ENCODE measurements at places on chromosomes 6 and 20.
A peak's percentile ranks its signal among the peaks of the same experiment; 100 is the strongest.

DNA sequence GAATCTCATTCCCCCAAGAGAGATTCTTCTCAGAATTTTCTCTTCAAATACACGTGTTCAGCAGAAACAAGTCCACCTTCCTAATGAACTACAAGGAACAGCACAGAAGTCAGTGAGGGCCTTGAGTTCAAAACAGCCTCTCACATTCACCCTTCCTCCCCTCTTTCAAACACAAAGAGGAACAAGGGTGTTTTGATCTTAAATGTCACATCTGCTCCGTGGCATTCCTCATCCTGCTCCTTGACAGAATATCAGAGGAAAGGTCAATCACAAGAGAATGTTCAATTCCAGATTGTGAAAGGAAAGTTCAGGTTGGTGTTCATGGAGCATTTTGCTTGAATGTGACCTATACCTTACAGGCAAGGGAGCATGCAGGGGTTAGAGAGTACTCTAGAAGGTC lies 35.6 kb upstream of the FAM210B start:
- no peak for DNase-seq

DNA sequence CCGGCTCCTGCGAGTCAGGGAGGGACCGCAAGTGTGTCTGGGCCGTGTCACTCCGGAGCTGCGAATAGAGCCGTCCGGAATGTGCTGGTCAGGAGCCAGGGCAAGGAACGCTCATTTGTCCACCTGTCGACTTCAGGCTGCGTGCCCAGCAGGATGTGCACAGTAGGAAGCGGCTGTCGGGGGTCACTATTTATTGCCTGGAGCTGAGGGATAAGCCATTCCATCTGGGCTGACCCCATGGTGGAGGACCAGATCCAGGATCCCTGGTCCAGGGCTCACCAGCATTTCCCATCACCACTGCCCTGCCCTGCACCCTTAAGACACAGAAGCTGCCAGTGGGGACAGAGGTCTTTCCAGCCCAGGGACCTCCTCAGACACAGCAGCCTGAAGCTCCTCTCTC lies 14.7 kb downstream of the NTSR1 start:
- DNase-seq = no peak

GRCh38 chr20:49607568-49607967 lies 39.6 kb upstream of the PTGIS start:
- no peak for DNase-seq

GRCh38 chr20:41052742-41053419 lies 24.3 kb downstream of the TOP1 start:
- no peak for DNase-seq

GRCh38 chr6:155075930-155076695 lies 81.0 kb downstream of the TIAM2 start:
- DNase-seq = no peak

DNA sequence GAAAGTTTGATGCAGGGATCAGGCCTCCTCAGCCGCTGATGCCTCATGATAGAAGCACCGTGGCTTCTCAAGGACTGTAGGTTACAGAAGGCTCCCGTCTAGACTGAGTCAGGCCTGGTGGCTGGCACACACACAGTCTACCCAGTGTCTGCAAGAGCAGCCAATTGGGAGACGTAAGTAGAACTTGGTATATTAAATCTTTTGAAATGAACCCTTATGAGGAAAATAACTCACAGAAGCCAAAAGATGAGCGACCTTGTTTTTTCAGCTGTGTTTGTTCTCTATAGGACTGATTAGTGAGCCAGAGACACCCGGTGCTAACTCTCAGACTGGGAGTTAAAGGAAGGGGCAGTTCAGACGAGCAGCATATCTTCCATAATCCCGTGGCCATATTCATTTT lies 5.9 kb upstream of the PDE10A start:
- DNase-seq = no peak

DNA sequence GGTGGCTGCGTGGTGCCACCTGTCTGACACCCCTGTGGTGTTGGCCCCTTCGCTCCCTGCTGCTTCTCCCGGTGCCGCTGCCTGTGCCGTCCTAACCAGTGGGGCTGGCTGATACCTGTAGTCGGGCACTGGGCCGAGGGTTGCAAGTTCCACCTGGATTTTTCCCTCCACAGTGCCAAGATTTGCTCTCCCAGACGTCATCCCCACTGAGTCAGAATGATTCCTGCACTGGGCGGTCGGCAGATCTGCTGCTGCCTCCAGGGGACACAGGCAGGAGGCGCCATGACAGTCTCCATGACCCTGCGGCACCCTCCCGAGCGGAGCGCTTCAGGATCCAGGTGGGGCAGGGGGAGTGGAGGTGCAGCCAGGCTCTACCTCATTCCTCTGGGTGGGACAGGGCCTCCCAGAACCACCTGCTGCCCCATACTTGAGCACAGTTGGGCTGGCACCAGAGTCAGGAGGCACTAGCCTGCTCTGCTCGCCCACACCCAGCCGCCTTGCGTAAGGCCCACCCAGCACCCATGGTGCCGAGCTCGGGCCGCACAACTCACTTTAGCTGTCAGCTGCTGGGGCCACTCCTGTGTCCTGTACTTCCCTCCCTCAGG lies 60.2 kb downstream of the TCP11 start:
- peak; percentile 34 for DNase-seq

DNA sequence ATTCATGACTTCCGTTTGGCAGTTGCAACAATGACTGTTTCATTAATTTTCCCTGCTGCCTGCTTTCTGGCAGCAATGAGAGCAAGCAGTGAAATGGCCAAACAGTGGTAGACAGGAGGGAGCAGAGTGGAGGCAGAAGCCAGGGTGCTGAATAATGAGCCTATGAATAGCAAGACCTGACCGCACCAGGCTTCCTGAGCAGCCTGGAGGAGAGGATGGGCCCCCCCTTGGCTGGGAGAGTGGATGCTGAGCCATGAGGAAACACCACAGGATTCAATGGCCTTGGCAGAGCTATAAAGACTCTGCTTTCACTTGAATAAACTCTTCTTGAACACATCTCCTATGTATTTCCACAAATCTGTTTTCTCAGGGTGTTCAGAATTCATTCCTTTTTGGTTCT lies 68.1 kb upstream of the SNRPB2 start:
- DNase-seq = no peak

GRCh38 chr6:156957931-156958547 lies 180.9 kb downstream of the ARID1B start:
- DNase-seq = no peak

DNA sequence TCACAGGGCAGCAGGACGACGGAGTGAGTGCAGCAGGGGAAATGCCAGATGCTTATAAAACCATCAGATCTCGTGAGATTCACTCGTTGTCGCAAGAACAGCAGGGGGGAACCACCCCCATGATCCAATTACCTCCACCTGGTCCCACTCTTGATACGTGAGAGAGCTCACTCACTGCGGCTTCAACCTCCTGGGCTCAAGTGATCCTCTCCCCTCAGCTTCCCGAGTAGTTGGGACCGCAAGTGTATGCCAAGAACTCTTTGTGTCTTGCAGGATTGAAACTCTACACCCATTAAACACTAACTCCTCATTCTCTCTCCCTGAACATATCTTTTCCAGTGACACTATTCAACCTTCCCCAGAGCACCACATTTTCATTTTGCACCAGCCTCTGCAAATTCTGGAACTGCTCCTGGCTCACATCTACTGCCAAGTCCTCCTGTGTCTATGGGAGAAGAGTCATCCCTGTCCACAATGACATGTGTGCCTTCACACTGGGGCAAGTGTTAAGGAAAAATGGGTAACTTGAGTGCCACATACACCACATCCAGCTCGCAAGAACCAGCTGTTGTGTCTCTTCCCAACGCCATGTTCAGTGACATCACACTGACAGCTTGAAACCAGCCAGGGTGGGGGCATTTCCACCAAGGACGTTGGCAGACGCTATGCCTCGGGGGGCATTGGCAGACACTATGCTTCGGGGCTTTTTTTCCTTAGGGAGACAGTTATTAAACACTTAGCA lies 14.7 kb upstream of the TAF4 start:
- DNase-seq = no peak

DNA sequence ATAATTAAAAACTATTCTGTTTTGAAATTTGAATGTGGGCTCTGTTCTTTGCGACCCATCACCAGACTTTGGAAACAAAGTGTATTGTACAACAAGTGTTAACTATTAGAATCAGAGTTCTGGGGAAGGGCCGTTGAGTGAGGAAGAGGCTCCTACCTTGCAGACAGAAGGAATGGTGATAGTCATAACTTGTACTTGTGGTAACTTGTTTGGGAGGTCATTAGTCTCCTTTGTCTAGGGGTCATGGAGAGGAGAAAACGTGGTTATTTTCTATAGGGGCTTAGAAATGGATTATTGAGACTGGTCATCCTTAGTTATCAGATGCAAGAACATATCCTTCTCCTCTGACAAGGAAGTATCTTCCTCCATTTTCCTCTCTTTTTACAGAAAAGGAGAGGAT lies 174.8 kb downstream of the BMP2 start:
- DNase-seq = no peak

- DNase-seq = no peak
Measured at GRCh38 chr6:37576336-37576737, 76.6 kb upstream of the CCDC167 start.

- DNase-seq = peak; percentile 26
Measured at GRCh38 chr20:34069341-34070078, 42.5 kb downstream of the EIF2S2 start.

All from GF-D8 (cell line).